ENCODE measurements at places on chromosomes 6 and 20.
A peak's percentile ranks its signal among the peaks of the same experiment; 100 is the strongest.

DNA sequence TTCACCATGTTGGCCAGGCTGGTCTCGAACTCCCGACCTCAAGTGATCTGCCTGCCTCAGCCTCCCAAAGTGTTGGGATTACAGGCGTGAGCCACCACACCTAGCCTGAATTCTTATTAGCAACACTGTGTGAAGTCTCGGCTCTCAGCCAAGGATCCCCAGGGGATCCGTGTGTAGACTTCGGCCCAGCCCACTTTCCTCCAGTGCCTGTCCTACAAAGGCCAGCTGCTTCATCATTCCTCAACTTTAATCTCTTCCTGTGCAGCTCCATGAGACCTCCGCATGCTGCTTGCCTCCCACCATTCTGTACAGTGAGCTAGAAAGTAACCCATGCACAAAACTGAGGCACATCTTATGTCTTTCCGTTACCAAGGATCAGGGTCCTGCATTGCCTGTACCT is 71.8 kb downstream of the SAMD3 start:
- no peak for DNase-seq

DNA sequence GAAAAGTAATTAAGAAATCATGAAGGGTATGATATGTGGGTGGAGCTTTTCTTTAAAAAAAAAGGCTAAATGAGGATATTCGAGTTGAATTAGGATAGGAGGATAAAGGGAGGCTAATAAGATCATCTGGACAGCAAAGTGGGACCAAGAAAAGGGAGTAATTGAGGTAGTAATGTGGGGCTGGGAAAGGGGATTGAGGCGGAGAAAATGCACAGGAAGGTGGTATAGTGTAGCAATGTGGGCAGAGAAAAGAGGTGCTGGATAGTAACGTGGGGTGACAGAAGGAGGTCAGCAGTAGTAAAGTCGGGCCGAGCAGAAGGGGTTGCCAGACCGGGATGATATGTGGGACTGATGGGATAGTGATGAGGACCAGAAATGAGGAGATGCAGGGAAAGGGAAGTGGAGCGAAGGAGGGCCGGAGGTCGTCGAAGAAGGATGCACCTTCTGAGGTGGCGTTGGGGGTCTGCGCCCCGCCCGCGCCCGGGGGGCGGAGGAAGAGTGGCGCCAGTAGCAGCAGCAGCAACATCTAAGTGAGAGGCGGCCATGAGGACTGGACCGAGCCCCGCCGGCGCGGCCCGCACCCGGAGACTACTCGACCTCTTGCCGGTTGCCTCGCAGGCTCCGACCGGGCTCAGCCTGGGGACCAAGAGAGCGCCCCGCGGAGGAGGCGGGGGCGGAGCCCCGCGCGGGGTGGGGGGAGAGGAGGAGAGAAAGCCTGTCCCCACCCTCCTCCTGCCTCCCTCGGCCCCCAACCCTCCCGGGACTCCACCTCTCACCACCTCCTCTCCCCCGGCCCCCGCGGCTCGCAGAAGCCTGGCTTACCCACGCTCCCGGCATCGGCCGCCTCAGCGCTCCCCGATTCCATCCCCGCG is 887 bp downstream of the GABBR1 start:
- peak; percentile 65 for DNase-seq

DNA sequence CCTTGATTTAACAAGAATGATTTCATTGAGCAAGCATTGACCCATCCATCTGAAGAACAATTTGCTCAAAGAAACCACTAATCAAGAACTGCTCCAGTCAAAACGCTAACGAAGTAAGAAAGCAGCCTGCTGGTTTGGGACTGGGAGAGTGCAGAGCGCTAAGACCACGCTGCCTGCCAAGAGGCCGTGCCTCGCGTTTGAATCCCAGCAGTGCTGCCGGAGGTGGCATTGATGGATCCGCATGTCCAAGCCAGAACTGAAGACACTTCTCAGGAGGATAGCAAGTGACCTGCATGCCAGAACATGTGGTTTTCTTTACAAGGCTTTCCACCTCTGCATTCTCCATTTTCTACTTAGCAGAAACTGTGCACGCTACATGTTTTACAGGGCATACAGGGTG is 105.2 kb upstream of the FOXC1 start:
- DNase-seq, result no peak

GRCh38 chr6:163728442-163729126 is 314.1 kb downstream of the QKI start:
- no peak for DNase-seq

DNA sequence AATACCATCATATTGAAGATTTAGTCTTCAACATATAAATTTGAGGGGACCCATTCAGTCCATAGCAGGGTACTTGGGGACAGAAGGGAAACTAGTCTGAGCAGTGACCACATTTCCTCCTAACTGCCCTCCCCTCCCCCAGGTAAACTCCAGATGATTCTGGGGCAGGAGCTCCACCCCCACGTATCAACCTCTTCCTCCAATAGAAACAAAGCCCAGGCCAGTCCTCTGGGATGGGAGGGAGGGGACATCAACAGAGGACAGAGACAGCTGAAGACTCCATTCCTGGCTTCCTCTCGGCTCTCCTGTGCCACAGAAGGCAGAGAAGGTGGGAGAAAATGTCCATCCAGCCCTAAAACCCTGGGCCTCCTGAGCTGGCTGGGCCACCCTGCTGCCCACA is 85.0 kb upstream of the TOP1 start:
- no peak for DNase-seq

- no peak for DNase-seq
Measured at GRCh38 chr20:37670351-37670791, 23.5 kb upstream of the CTNNBL1 start.

- peak; percentile 24 for DNase-seq
Measured at GRCh38 chr20:6525447-6526303, 241.8 kb upstream of the BMP2 start.

DNA sequence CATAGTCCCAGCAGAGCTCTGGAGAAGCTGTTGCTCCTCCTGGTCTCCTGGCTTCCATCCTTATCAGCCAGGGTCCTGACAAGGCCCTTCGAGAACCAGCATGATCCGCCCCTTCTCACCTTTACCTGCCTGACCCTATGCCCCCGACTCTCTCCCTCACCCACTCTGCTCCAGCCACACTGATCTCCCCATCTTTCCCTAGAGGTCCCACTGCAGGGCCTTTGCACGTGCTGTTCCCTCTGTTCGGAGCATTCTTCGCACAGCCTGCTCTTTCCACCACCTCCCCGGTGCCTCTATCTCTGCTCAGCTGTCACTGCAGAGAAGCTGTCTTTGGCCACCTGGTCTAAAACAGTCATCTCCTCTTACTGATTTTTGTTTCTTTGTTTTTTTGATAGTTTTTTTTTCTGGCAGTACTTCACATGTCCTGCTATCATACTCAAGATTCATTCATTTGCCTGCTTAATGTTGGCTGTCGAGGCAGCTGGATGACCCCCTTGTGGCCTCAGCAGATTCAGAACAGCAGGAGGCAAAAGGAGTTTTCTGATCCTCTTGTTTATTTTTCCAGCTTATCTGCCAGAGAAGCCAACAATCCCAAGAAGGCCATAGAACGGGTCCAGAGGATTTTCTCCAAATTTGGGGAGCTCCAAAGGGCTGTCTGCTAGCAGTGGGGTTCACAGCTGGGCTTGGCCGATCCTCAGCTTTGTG is 1.6 kb upstream of the PTGIS start:
- no peak for DNase-seq

- DNase-seq, result no peak
Measured at GRCh38 chr6:137867685-137868509, 838 bp downstream of the TNFAIP3 start.

DNA sequence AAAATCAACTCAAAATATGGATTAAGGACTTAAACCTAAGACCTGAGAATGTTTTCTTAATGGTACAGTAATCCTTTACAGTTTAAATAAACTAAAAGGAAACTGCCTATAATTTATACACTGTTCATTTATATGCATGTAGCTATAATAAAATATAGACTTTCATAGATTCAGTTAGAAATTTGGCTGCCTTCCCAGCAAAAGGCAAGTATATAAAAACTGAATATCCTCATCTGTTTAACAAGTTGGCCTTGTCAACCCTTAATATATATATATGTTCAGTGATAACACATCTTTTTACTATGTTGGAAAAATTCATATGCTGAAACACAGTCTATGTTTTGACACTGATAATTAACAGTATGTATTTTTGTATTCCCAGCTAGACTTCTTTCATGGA is 123.1 kb downstream of the GRIK2 start:
- no peak for DNase-seq

- DNase-seq, result no peak
Measured at GRCh38 chr6:27558028-27558724, 85.3 kb upstream of the ZNF184 start.

DNA sequence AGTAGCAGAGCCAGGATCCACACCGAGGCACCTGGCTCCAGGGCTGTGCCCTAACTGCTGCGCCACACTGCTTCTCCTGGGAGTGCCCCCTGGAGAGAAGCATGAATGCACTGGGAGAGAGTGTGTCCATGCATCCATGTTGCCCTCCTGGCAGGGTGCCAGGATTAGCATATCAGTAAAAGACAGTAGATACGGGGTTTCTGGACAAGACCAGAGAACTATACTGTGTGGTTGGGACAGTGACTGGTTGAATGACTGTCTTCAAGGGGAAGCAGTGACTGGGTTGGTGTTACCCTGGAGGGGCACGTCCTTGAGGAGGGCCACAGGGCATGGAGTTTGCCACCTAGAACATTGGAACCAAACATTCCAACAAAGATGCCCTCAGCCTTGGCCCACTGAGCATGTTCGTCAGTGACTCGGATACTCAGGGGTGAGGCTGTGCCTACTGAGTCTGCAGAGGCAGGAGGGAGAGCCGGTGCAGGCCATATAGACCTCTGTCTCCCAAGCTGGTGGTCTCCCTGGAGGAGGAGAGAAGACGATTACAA is 288.8 kb downstream of the CDC5L start:
- no peak for DNase-seq

DNA sequence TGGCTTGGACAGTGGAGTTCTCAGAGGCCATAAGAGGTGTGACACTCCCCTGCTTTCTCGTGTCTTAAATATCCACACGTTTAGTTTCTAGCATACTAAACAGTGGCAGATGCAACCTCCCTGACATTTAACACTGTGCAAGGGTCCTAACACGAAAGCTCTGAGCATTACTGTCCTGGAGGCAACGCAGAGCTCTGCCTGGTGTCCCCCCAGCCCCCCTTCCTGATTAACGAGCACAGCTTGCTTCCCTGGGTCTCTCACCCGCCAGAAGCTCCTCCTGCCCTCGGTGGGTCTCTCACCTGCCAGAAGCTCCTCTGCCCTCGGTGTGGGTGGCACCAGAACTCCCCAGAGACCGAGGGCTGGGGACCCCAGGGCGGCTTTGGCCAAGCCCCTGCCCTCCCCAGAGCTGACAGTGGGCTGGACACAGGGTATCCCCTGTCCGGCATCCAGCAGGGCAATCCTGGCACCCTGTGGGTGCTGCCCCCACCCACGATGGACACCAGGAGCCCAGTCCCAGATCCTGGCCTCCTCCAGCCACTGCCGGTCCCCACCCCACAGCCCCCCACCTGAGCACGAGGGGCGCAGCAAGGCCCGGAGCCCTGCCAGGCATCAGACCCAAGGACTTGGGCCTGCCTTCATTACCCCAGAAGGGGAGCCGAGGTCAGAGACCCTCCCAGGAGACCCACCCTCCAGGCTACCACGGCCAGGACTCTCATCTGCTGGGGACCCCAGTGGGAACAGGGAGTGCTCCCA is 12.4 kb upstream of the KCNQ2 start:
- DNase-seq, result no peak

GRCh38 chr6:42428326-42429041 is 23.2 kb downstream of the TRERF1 start:
- DNase-seq, result no peak

DNA sequence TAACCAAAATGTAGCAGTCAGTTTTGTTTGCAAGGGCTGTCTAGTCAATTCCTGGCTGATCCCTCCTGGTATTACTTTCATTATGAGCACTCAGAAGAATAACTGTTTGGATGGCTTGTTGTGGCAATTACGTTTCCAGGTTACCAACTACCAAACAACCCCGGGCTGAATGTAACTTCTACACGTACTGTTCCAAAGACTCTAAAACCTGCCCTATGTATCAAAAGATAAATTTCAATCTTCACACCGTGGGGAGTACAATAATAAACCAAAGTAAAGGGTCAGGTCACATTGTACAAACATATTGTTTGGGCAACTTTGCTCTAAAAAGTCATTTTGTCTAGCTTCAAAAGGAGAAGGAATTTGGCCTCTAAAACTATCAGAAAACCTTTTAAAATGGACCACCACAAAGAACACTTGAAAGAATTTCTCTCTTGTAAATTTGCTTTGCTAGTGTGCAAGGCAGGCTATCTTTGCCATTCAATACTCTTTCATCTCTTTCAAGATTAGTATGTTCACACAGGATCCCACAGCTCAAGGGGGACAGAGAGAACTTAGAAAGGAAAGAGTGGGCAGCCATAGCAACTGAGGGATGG is 27.6 kb downstream of the DCDC2 start:
- DNase-seq, result peak; percentile 37

- DNase-seq, result no peak
Measured at GRCh38 chr6:27785294-27785693, 126.9 kb downstream of the OR2B2 start.

DNA sequence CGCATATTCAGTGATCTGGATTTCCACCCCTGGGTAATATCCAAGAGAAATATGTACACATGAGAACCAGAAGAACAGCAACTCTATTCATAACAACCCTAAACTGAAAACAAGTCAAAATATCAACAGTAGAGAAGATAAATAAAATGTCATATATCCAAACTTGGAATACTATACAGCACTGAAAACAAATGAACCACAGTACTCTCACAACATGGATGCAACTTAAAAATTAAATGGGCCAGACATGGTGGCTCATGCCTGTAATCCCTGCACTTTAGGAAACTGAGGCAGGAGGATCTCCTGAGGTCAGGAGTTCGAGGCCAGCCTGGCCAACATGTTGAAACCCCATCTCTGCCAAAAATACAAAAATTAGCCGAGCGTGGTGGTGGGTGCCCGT is 16.5 kb upstream of the ATXN1 start:
- no peak for DNase-seq

DNA sequence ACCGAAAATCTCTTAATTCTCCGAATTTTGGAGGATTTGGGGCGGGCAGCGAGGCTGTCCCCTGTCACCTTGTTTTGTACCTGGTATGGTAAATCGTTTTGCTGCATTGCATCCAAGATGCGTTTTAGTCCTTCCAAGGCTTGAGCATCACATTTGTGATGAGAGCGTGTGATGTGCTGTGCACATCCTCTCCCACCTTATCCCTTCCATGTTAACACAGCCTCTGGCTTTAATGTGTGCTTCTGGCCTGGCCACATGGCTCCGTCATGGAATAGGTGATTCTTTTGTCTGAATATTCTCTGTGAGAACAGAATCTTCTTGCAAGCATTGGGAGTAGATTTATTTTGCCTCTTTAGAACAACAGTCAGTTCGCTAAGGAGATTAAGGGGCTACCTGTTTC is 763 bp downstream of the TMEM14A start:
- no peak for DNase-seq

GRCh38 chr6:150981095-150981494 is 115.6 kb downstream of the MTHFD1L start:
- peak; percentile 28 for DNase-seq
